ENCODE measurements at places on chromosomes 2 and 18.

GRCh38 chr2:241558532-241559322, at the start of gene BOK:
BOK (plus strand) TSS chr2:241558745; CDS start chr2:241559484, 739 bp downstream.
- DNase-seq: no peak

DNA sequence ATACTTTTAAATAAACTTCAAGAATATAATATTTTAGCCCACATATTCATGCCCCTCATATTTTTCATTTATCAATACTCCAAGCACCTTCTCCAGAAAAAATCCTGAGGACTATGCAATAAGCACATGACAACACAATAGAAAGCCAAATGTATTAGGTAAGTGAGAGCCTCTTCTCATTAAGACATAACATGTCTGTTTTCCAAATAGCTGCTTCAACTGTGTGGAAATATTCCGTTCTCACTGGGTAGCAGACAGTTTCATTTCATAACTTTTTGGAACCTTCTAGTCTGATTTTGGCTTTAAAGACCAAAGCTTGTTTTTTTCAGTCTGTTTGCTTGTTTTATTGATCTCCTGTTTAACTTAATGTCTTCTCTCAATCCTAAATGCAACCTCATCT, 137.8 kb downstream of the PIK3C3 start:
- no peak for DNase-seq

DNA sequence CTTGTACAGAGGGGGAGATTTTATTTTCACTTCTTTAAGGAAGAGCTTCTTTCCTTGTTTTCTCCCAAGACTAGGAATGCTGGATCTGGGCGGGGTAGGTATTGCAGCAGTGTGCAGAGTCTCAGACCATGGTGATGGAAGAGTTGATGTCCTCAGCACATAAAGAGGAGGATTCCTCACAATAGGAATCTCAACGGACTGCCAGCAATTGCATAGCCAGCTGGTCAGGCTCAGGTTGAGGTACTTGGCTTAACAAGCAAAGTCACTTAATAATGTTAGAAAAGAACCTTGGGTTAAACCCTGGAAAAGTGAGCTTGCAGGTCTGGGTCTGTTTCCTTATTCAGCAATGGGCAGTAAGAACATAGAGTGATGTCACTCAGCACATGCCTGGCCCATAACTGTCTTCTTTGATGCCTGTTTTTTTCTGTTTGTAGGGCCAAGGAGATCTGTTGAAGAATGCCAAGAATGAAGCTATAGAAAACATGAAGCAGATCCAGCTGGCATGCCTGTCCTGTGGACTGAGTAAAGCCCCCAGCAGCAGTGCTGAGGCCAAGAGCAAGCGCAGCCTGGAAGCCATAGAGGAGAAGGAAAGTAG, 342.1 kb downstream of the PLCL1 start:
- DNase-seq: no peak

DNA sequence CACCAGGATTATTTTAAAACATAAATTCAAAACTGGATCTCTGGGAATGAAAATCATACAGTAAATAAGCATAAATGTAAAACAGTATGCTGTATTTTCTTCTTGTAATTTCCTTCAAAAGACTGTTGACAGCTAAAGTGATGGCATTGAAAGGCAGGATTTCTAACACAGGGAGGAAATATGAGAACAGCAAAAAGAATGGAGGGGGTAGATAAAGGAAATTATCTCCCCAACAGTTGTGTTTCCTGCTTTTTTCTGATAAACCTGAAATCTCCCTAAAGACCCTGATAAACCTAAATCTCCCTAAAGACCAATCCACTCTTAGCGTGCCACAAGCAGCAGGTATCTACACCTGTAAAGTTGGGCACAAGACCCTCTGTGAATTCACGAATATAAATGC, 50.8 kb downstream of the PIAS2 start:
- DNase-seq: no peak

DNA sequence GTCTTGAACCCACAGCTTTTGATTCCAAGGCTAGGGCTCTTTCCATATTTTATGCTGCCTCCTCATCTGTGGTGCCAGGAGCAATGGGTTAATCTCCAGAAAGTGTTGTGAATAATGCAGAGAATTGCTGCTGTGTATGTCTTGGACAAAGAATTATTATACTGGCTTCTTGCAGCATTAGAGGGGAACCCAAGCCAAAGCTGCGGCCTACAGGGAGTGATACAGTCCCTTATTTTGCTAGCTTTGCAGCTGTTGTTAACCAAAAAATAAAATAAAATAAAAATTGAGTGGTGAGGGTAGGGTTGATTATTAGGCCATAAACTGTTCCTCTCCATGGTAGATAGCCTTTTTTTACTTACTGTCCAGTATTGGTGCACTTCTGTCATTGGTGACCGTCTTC, 16.7 kb downstream of the WIPF1 start:
- DNase-seq: no peak

DNA sequence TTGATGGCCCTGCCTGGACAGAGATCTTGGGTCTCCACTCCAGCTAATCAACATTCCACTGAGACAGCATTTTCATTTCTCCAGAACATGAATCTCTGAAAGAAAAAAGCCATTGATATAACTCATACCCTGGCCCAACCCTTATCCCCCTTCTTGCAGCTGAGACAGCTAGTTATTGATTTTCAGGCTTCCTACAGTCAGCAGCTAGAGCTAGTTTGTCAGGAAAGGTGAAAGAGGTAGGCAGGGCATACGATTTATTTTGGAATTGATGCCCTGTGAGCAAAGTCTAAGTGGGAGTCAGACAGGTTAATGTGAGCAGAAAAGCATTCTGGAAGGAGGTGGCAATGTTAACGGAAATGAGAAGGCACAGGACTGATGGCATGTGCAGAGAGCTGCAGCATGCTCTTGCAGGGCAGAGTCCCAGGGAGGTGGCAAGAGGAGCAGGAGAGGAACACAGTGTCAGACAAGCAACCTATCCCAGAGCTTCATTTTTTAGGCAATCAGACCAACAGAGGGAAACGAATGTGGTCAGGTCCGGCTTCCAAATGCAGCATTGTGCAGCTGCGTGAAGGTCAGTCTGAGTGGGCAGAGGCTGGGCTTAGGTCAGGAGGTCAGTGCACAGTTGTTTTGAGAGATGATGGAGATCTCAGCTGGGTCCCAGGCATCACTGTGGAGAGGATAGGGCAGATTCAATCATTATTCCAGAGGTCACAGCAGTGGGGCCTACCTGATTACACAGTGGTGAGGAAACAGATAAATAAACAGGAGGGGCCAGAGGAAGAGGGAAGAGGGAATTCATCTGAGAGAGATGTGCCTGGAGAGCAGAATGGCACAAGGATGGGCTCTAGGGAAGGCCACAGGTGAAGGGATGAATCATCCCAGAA, 134.8 kb downstream of the CMPK2 start:
- DNase-seq: no peak
